ENCODE measurements at places on chromosomes 1 and 21.

DNA sequence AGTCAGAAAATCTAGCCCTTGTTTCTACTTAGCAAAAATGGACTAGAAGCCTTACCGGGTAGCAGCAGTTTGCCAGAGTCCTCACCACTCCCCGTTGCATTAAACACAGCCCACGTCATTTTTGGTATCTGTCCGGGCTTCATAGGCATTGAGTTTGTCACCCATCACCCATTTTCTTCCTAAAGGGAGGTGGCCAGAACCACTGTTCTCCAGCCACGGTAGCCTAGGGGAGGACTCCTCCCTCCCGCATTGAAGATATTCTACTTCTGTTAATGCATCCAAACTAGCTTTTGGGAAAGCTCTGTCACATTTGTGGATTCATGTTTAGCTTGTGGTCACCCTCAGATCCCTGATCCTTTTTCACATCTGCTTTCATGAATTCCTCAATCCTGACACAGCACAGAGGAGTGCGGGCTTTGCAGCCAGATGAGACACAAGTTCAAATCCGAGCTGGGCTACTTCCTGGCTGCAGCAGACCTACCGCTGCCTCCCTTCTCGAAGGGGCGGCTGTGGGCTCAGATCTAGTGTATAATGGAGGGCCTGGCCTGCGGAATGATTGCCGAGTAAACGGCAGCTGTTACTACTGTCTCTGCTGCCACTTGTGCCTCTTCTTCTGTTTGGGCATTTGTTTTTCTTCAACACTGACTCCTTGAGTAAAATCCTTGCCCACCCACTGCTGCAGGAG, 63.2 kb upstream of the EFHD2 start:
- DNase-seq, result no peak

DNA sequence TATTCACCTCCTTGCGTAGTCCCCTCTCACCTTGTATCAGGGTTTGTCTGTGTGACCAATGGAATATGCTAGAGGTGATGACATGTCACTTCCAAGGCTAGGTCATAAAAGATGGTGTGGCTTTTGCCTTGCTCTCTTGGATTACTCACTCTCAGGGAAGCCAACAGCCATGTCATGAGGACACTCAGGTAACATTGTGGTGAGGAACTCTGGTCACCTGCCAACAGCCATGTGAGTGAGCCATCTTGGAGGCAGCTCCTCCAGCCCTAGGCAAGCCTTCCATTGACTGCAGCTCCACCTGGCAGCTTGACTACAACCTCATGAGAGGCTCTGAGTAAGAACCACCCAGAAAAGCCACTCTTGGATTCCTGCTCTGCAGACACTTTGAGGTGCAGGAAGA, 11.0 kb upstream of the HEYL start:
- no peak for DNase-seq

DNA sequence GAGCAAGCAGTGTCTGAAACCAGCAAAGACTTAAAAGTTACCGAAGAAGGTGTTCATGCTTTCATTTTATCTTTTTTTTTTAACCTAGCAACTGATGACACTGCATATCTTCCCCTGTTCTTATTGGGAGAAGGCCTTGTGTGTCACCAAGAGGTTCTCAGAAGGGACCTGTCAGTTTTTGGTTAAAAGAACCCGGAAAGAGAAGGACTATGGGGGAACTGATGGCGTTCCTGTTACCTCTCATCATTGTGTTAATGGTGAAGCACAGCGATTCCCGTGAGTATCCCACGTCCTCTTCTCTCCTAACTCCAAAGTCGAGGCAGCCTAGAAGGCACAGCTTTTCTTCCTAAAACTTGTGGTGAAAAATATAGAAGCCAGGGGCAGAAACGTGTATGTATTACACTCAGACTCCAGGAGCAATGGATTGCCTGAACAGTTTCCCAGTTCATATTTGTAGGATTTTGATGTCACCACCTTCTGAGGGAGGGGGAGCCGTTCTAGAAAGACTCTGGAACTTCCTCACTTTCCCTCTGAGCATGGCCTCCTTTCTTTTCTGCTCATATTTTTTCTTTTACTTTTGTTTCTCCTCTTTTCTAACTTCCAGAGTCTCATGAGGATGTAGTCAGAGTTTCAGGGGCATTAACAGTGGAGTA, at the start of gene MR1:
Gene MR1 (plus strand): TSS at position 185 of the 653 bp plus-strand sequence. CDS start 25 bp downstream, at position 210.
- peak; percentile 50 for DNase-seq

DNA sequence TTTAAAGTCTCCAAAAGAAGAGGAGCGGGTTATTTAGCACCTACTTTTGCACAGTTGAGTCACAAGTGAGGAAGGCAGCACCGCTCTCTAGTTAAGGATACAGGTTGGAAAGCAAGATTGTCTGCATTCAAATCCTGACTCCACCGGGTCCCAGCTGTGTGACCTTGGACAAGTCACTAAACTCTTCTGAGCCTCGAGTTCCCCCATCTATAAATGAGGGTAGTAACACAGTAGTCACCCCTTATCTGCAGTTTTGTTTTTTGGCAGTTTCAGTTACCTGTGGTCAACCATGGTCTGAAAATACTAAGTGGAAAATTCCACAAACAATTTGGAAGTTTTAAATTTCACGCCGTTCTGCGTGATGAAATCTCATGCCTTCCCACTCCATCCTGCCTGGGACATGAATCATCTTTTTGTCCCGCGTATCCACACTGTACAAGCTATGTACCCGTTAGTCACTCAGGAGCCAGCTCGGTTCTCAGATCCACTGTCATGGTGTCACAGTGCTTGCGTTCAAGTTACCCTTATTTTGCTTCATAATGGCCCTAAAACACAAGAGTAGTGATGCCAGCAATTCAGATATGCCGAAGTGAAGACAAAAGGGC, 49.4 kb downstream of the CAPZB start:
- DNase-seq, result no peak

DNA sequence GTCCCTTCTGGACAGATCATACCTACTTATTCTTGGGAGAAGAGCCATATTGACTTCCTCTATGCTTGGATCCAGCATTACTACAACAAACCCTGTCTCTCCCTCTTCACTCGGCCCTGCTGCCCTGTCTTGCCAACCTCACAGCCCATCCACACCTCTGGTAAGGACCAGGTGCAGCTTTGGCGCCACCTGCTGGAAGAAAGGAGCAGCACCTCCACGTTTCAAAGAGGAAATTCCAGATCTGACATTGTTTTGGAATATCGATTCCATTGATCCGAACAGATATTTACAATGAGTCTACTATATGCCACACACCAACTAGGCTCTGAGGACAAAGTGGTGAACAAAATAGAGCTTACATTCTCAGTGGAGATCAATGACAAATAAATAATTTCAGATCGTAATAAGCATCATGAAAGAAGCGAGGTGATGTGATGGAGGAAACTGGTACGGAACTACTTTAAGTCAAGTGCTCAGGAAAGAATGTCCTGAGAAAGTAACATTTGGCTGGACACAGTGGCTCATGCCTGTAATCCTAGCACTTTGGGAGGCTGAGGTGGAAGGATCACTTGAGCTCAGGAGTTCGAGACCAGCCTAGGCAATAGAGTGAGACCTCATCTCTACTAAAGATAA, 18.7 kb downstream of the MFSD2A start:
- peak; percentile 65 for DNase-seq

- no peak for DNase-seq
These were observed 124.5 kb upstream of the TMEM51 start for GRCh38 chr1:15029036-15029435.

GRCh38 chr1:230381049-230381467, 45.1 kb downstream of the PGBD5 start:
- no peak for DNase-seq

DNA sequence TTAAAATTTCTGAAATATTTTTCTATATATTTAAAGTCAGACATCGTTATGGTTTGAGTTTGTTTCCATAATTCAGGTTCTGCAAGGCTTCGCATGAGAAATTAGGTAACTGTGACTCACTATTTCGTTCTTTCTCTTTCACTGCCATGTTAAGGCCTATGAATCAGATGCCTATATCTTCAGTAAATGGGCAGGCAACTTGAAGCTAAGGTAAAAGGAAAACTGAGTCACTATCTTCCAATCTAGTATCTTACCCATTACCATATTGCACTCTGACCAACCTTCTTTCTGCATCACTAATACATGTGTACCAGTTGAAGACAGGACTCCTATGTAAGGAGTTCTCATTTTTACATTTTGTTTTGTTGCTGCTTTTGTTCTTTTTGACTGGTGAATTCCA, 37.8 kb downstream of the PYHIN1 start:
- no peak for DNase-seq
